Upper lobe of right lung (tissue), 1 donor: ENCODE measurements at places on chromosomes 13 and 19. TPM values are rescaled to one million over a fixed set of nuclear protein-coding genes. Genes with fewer than 3 reads are reported as not detected.

DNA sequence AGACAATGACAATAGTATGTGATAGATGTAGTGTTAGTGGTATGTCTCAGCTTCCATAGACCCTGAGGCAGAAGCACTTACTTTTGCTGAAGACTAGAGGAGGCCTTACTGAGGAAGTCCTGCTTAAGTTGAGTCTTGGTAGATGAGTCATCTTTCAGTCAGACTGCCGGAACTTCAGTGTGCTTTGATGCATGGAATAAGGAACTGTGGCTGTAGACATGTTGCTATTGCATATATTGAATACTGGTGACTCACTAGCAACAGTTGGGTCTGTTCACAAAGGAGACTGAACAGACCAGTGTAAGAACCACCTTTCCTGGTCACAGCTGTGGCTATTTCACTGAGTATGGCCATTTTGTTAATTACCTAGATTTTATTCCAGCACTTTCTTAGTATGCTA is 1000.6 kb downstream of the OLFM4 start:
- no peak overlapping the region for H3K27ac ChIP-seq
- H3K27me3 ChIP-seq, result no peaks in the 10 kb centered on the region
- H3K4me3 ChIP-seq, result no peak overlapping the region

DNA sequence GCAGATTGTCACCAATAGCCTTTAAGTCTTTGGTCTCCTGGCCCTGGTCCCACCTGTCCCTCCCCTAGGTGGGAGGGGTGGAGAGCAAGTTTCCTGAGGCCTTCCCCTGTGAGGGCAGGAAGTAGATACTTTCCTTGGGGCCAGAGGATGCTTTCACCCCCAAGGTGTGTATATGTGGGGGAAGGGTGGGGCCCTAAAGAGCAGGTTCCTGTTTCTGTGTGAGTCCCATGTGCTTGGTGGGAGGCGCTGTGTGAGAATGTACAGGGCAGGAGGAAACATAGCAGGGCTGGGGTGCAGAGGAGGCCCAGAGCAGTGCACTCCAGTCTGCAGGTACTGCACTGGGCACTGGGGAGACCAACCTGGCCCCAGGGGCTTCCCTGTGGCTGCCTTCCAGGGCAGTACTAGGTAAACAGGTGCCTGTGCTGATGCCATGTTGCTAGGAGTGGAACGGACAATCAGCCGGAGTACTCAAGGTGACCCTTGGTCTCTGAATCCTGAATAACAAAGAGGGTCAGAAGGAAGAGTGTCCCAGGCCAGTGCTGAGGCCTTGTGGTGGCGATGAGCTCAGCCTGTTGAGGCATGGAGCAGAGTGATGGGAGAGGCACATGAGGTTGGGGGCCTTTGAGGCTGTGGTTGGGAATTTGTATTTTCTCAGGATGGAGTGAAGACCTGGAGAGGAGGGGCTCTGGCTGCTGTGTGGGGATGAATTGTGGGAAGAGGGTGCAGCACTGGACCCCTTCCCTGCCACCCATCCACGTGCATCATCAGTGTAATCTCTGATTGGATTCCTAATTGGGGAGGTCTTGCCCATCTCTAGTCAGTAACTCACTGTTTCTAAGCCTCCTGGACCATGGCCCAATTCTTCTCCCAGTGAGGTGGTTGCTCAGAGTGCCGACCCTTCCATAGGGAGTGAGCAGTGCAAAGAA is 5.1 kb downstream of the EGLN2 start:
- peaks cover 73% of the 10 kb centered on the region for H3K36me3 ChIP-seq
- DNase-seq, result peak; percentile 89
- H3K27me3 ChIP-seq, result no peaks in the 10 kb centered on the region
- H3K4me1 ChIP-seq, result peaks cover 76% of the 10 kb centered on the region
- peak overlapping the region; percentile 92 for H3K27ac ChIP-seq
- peak overlapping the region; percentile 96 for H3K4me3 ChIP-seq

The KCNN1 gene
- total RNA-seq, result not detected

DNA sequence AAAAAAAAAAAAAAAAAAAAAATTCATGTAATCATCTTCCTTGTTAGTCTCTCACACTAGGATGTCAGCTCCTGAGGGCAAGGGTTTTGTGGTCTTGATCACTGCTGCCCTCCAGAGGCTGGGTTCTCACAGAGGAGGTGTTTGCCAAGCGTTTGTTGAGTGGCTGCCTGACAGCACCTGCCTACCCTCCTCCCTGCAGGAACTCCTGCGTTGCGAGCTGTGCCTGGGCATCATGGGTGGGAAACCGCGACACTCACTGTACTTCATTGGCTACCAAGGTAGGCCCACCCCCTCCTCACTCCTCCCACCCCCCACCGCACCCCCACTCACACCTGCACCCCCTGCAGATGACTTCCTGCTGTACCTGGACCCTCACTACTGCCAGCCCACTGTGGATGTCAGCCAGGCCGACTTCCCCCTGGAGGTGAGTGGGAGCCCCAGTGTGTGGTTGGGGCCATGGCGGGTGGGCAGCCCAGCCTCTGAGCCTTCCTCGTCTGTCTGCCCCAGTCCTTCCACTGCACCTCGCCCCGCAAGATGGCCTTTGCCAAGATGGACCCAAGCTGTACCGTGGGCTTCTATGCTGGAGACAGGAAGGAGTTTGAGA is 8.1 kb downstream of the ATG4D start:
- H3K27me3 ChIP-seq, result no peaks in the 10 kb centered on the region
- H3K27ac ChIP-seq, result no peak overlapping the region
- no peak overlapping the region for H3K4me3 ChIP-seq
- H3K36me3 ChIP-seq, result peaks cover 98% of the 10 kb centered on the region
- DNase-seq, result no peak

GRCh38 chr19:18160493-18160970 is 7.6 kb downstream of the PIK3R2 start:
- peak overlapping the region; percentile 70 for H3K27ac ChIP-seq
- no peak for DNase-seq
- H3K4me1 ChIP-seq, result peaks cover 33% of the 10 kb centered on the region
- peak overlapping the region; percentile 42 for H3K4me3 ChIP-seq
- peaks cover 26% of the 10 kb centered on the region for H3K36me3 ChIP-seq
- H3K27me3 ChIP-seq, result no peaks in the 10 kb centered on the region

DNA sequence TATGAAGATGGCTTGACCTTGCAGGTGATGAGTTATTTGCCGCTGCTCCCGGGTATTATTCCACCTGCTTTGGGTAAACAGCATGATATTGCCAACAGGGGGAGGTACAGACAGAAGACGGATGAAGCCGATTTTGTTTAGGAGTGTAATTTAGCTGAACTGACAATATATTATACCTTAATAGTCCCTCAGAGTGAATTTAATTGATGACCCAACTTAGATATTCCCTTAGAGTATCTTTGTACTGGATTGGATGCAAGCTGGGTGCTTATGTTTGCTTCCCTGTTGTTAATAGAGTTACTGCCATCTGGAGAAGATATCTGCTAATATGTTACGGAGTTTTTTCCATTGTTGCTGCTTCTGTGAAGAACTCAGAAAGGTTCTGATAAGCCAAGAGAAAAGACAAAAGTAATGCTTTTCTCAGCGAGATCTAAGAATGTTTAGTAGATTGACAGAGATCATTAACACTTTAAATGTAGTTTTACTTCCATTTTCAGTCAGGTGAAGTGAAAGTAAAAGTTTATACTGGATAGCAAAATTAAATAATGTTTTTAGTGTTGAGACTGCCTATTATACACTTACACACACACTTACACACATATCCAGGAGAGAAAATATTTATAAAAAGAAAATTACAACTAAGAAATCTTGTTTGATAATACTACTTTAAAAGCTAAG is 2220.8 kb upstream of the PCDH20 start:
- no peak overlapping the region for H3K27ac ChIP-seq
- H3K4me1 ChIP-seq, result no peaks in the 10 kb centered on the region
- no peaks in the 10 kb centered on the region for H3K36me3 ChIP-seq

GRCh38 chr13:40121722-40122121 is 466.3 kb downstream of the COG6 start:
- no peaks in the 10 kb centered on the region for H3K27me3 ChIP-seq
- no peak for DNase-seq
- H3K4me1 ChIP-seq, result peaks cover 12% of the 10 kb centered on the region
- H3K36me3 ChIP-seq, result no peaks in the 10 kb centered on the region
- no peak overlapping the region for H3K4me3 ChIP-seq

- no peaks in the 10 kb centered on the region for H3K4me1 ChIP-seq
- H3K27ac ChIP-seq, result no peak overlapping the region
- no peaks in the 10 kb centered on the region for H3K36me3 ChIP-seq
- no peaks in the 10 kb centered on the region for H3K27me3 ChIP-seq
- no peak overlapping the region for H3K4me3 ChIP-seq
These were observed 951.3 kb downstream of the SLITRK5 start for GRCh38 chr13:88622362-88622973.

The PRKD2 gene
- total RNA-seq, result 58.9 TPM

GRCh38 chr19:53467485-53468262 is at the start of gene ZNF813:
ZNF813 (plus strand) TSS chr19:53467733; CDS start chr19:53483823, 16,090 bp downstream.
- H3K27ac ChIP-seq, result peak within 1 kb of the TSS; percentile 85
- peak within 1 kb of the TSS; percentile 76 for H3K4me3 ChIP-seq
- H3K4me1 ChIP-seq, result peaks cover 8% of the 10 kb centered on the region
- peak; percentile 98 for DNase-seq

GRCh38 chr19:3210347-3211017 is 14.0 kb upstream of the CELF5 start:
- DNase-seq, result peak; percentile 82
- no peak overlapping the region for H3K4me3 ChIP-seq
- no peaks in the 10 kb centered on the region for H3K4me1 ChIP-seq
- H3K27ac ChIP-seq, result no peak overlapping the region
- H3K27me3 ChIP-seq, result no peaks in the 10 kb centered on the region

- H3K4me3 ChIP-seq, result no peak overlapping the region
- H3K36me3 ChIP-seq, result no peaks in the 10 kb centered on the region
- peaks cover 36% of the 10 kb centered on the region for H3K4me1 ChIP-seq
- H3K27me3 ChIP-seq, result no peaks in the 10 kb centered on the region
These were observed 14.1 kb downstream of the KLF2 start for GRCh38 chr19:16338470-16339360.

The TMEM150B gene
- total RNA-seq, result 23.9 TPM

DNA sequence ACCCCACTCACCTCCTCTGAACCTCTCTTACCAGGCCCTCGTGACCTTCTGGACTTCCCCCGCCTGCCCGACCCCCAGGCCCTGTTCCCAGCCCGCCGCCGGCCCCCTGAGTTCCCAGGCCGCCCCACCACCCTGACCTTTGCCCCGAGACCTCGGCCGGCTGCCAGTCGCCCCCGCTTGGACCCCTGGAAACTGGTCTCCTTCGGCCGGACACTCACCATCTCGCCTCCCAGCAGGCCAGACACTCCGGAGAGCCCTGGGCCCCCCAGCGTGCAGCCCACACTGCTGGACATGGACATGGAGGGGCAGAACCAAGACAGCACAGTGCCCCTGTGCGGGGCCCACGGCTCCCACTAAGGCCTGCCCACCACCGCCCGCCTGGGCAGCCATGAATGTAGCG is 3.2 kb downstream of the TTC9B start:
- no peak overlapping the region for H3K27ac ChIP-seq
- H3K4me3 ChIP-seq, result no peak overlapping the region
- peaks cover 8% of the 10 kb centered on the region for H3K36me3 ChIP-seq
- DNase-seq, result no peak
- peaks cover 29% of the 10 kb centered on the region for H3K27me3 ChIP-seq
